Body of pancreas (tissue), 4 donors: ENCODE measurements at places on chromosomes 1 and 21. TPM values are rescaled to one million over a fixed set of nuclear protein-coding genes. Genes with fewer than 3 reads are reported as not detected.

- H3K36me3 ChIP-seq, result no peaks in the 10 kb centered on the region
- DNase-seq, result no peak
- no peak overlapping the region for H3K4me3 ChIP-seq
- no peaks in the 10 kb centered on the region for H3K27me3 ChIP-seq
Measured at GRCh38 chr1:225539069-225539468, 111.2 kb upstream of the LBR start.

DNA sequence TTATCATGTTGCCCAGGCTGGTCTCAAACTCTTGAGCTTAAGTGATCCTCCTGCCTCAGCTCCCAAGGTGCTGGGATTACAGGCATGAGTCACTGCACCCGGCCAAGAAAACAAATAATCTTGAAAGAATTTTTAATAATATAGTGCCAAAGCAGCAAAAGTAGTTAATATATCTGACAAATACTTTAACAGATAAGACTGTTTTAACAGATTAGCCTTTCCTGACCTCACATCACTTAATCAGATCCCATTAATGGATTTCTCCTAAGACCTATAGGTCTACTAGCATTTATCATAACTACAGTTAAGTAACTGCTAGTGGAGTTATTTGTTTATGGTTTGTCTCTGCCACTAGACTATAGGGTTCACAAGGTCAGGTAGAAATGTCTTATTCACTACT lies 61.1 kb upstream of the HP1BP3 start:
- H3K4me3 ChIP-seq, result no peak overlapping the region
- peaks cover 2% of the 10 kb centered on the region for H3K36me3 ChIP-seq
- H3K27ac ChIP-seq, result no peak overlapping the region
- H3K27me3 ChIP-seq, result no peaks in the 10 kb centered on the region
- H3K4me1 ChIP-seq, result no peaks in the 10 kb centered on the region

- H3K4me3 ChIP-seq, result no peak overlapping the region
- H3K27ac ChIP-seq, result no peak overlapping the region
- H3K27me3 ChIP-seq, result no peaks in the 10 kb centered on the region
- no peaks in the 10 kb centered on the region for H3K36me3 ChIP-seq
- DNase-seq, result no peak
Measured at GRCh38 chr1:40049725-40050124, 9.2 kb downstream of the CAP1 start.

- H3K27ac ChIP-seq, result peak overlapping the region; percentile 1
- no peak overlapping the region for H3K4me3 ChIP-seq
- no peaks in the 10 kb centered on the region for H3K36me3 ChIP-seq
- H3K4me1 ChIP-seq, result peaks cover 6% of the 10 kb centered on the region
- DNase-seq, result peak; percentile 46
Measured at GRCh38 chr1:231357831-231358354, 19.8 kb downstream of the SPRTN start.

GRCh38 chr1:29648026-29648425 lies 411.7 kb downstream of the PTPRU start:
- no peaks in the 10 kb centered on the region for H3K4me1 ChIP-seq
- no peaks in the 10 kb centered on the region for H3K36me3 ChIP-seq
- no peak overlapping the region for H3K4me3 ChIP-seq

DNA sequence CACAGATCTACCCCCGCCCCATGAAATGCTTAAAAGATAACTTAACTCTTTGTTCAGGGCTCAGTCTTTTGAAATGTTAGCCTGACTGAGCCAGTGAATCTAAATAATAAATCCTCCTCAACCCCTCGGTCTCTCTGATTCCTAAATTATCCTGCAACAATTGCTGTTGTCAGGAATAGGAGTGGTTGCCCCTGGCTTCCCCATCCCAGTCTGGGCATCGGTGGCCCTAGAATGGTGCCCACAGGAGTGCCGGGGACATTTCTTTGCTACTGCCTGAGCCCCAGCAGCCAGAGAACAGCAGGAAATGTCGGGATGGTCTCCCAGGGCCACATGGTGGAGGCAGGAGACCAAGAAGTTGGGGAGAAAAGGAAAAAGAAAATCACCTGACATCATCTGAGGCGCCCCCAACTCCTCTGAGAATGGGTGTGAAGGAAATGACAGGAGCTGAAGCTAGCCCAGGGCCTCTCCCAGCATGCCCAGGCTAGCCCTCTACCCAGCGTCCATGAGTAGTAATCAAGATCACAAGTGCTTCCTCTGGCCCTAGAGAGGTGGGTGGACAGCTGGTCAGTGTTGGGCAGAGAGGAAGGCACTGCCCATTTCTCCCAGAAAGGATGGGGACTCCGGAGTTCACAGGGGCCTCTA lies 1.6 kb downstream of the PADI4 start:
- no peaks in the 10 kb centered on the region for H3K27me3 ChIP-seq
- H3K27ac ChIP-seq, result no peak overlapping the region
- H3K4me1 ChIP-seq, result peaks cover 3% of the 10 kb centered on the region
- no peaks in the 10 kb centered on the region for H3K36me3 ChIP-seq
- DNase-seq, result no peak
- H3K4me3 ChIP-seq, result no peak overlapping the region

The ABCA4 gene
- under 0.01 TPM for total RNA-seq

The RBP7 gene
- total RNA-seq, result 7.5 TPM

The ITLN2 gene
- not detected for total RNA-seq
